Central memory CD8-positive, alpha-beta T cell (primary cell): ENCODE measurements at places on chromosomes 3 and 15.

GRCh38 chr3:196694202-196694638, 17.8 kb downstream of the CEP19 start:
- no peak for DNase-seq

DNA sequence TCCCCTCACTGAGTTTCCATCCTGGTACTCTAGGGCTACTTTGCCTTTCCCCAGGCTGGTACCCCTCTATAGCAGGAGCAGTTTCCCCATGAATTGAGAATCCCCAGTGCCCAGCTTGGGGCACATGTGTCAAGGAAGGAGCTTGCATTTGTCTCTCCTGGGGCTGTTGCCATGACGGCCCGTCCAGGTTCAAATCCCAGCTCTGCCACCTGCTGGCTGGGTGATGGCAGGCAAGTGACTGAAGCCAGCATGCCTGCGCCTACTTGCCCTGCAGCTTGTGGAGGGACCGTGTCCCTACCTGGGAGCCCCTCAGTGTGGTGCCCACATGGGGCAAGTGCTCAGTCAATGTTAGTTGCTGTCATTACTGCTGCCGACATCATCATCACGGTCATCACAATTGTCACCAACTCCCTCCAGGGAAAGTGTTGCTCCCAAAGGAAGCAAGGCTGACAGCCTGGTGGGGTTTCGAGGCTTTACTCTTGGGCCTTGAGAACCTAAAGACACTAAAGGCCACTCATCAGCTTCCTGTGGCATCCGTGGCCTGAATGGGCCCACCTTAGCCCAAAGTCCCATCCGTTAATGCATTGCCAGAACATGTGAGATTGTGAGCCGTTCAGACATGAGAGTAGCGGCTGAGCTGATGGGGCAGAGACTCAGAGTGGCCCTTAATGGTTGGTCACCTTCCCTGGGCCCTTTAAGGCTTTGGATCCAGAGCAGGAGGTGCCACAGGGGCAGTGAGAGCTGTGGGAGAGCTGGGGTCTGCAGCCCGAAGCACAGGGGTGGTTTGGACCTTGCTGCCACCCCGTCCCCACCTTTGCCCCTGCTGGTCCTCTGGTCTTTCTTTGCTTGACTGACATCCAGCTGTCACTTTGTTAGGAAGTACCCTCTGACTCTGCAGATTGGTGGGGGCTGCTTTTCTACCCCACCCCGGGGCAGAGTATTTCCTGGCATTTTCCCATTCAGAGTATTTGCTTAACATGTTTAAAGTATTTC, 144.4 kb downstream of the DNAJB8 start:
- DNase-seq: peak; percentile 32

GRCh38 chr3:138063416-138063815, 52.0 kb downstream of the DZIP1L start:
- no peak for DNase-seq

GRCh38 chr3:78343221-78343620, 1303.3 kb downstream of the ROBO2 start:
- no peak for DNase-seq

GRCh38 chr3:109059264-109059663, 58.7 kb downstream of the MORC1 start:
- DNase-seq: no peak

GRCh38 chr3:54004335-54004734, 112.7 kb upstream of the SELENOK start:
- DNase-seq: no peak

DNA sequence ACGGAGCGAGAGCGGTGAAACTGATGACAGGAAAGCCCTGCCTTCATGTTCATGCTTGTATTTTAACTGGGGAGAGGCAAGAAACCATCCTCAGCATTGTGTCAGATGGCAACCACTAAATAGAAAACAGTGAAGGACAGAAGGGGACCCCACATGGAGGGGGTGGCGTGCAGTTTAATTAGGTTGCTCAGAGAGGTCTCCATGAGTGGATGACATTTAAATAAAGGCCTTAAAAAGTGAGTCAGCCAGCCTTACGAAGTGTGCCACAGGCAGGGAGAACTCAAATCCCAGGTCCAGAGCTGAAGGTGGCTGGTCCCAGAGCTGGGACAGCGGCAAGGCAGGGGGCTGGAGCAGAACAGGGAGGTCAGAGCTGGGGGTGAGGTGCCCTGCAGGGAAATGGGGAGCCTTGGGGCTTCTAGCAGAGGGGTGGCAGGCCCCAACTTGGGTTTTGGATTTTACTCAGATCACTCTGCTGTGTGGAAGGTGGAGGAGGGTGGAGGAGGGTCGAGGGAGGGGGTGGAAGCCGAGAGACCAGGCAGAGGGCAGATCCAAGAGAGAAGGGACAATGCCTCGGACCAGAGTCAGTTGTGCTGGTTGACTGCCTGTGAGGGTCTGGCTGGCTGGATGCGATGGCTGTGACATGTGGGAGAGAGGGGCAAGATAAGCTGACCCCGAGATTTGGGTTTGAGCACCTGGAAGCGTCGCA, 73.7 kb downstream of the KLF13 start:
- no peak for DNase-seq

- no peak for DNase-seq
These were observed 24.5 kb upstream of the NEDD4 start for GRCh38 chr15:56017920-56018319.
